ENCODE measurements at places on chromosomes 2 and 18. TPM values are rescaled to one million over a fixed set of nuclear protein-coding genes. Genes with fewer than 3 reads are reported as not detected.
A peak's percentile ranks its signal among the peaks of the same experiment; 100 is the strongest.

DNA sequence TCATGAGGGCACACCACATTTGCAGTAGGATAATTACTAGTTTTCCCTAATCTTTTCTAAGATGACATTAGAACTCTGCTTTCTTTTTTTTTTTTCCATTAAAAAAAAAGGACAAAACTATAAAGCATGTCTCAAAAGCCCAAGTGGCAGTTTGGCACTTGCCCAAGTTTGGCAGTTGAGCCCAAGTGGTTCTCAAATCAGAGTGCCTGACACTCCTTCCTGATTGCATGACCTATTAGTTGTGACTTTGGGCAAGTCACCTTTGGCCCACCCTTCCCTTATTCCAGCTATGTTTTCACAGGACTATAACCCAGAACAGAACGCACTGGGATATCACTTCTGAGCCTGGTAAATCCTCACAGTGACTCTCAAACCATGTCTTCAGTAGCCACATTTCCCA, 273.0 kb downstream of the CCDC85A start:
- no peak for DNase-seq

Gene DCC
- 66.4 TPM for total RNA-seq

DNA sequence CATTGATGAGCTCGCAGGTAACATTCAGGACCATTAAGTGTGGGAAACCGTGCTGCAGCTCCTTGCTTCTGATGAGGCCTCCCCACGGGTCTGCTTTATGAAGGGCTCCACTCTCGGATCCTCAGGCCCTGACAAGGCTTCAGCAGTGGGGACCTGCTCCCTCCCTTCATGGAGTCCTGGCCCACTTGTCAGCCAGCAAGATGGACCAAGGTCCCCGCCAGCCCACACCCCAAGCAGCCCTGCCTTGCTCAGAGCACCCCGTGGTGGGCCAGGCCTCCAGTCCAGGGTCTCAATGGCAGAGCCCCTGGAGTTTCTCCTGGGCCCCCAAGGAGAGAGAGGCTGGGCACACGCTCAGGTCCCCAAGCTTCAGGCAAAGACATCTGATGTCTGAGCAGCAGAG, 41.5 kb downstream of the CROCC2 start:
- no peak for DNase-seq

GRCh38 chr18:13823707-13824395, at the start of gene MC5R:
Gene MC5R, plus strand, starts transcription at chr18:13824149. Its CDS starts 1,617 bp downstream, at chr18:13825766.
- peak; percentile 85 for DNase-seq
